HFFc6 (cell line): ENCODE measurements at places on chromosomes 3 and 15. TPM values are rescaled to one million over a fixed set of nuclear protein-coding genes. Genes with fewer than 3 reads are reported as not detected.

Gene GNAT1
- total RNA-seq: not detected in 3 replicates

Gene FAM98B
- 29.5 and 41.1 TPM in 2 replicates for total RNA-seq

Gene CELF6
- 0.12 TPM in 1 of 3 replicates, not detected in the others for total RNA-seq

Gene CLSTN2
- not detected in 3 replicates for total RNA-seq

Gene FEZF2
- not detected in 3 replicates for total RNA-seq

Gene CLDN18
- total RNA-seq: not detected in 3 replicates

Gene FAM107A
- total RNA-seq: not detected in 3 replicates

Gene CLDN11
- 3.9 and 65.0 TPM in 2 replicates for total RNA-seq

Gene BSN
- 0.05 to 0.10 TPM (median 0.06 TPM) in 3 replicates for total RNA-seq

Gene TPRA1
- total RNA-seq: 41.8 to 43.5 TPM (median 42.6 TPM) in 3 replicates

Gene MITF
- 27.2 to 38.0 TPM (median 29.7 TPM) in 3 replicates for total RNA-seq

Gene PLA2G4E
- total RNA-seq: not detected in 3 replicates

Gene WDR76
- 8.8 to 19.0 TPM (median 15.7 TPM) in 3 replicates for total RNA-seq

Gene CHRNA7
- total RNA-seq: not detected in 3 replicates

Gene PLCB2
- 0.43 to 0.60 TPM (median 0.46 TPM) in 3 replicates for total RNA-seq

Gene CCR9
- total RNA-seq: not detected in 3 replicates

Gene CEMIP
- total RNA-seq: 4.8 to 52.0 TPM (median 17.0 TPM) in 3 replicates

Gene ARNT2
- 4.4 and 15.8 TPM in 2 replicates for total RNA-seq

Gene TICRR
- 3.4 to 5.9 TPM (median 5.1 TPM) in 3 replicates for total RNA-seq

Gene SLC24A5
- total RNA-seq: not detected in 3 replicates

Gene THBS1
- 8,679 to 9,409 TPM (median 8,961 TPM) in 3 replicates for total RNA-seq

Gene MYLK
- 294 to 419 TPM (median 310 TPM) in 3 replicates for total RNA-seq

Gene HHLA2
- not detected in 3 replicates for total RNA-seq

Gene SLC9C1
- total RNA-seq: not detected in 3 replicates

Gene ATP8B4
- 0.20 to 0.86 TPM (median 0.75 TPM) in 3 replicates for total RNA-seq

Gene RETNLB
- total RNA-seq: not detected in 3 replicates

Gene C3orf20
- total RNA-seq: not detected in 3 replicates

Gene FOXL2
- total RNA-seq: 0.69 to 7.8 TPM (median 1.2 TPM) in 3 replicates

Gene CD276
- 114 to 129 TPM (median 120 TPM) in 3 replicates for total RNA-seq

Gene SEMA5B
- not detected in 2 replicates for total RNA-seq

Gene CA12
- 7.5 and 15.0 TPM in 2 replicates for total RNA-seq

Gene LRRN1
- total RNA-seq: not detected in 3 replicates

Gene UBE3A
- total RNA-seq: 79.4 to 84.1 TPM (median 82.6 TPM) in 3 replicates

Gene GUCA1C
- total RNA-seq: not detected in 3 replicates

Gene SERINC4
- 0.11 TPM in 1 of 3 replicates, not detected in the others for total RNA-seq

Gene GOLGA6L7
- not detected in 3 replicates for total RNA-seq

Gene KNL1
- total RNA-seq: 10.3 to 26.8 TPM (median 17.7 TPM) in 3 replicates

Gene SLC41A3
- 41.6 to 60.0 TPM (median 58.0 TPM) in 3 replicates for total RNA-seq

Gene CYP1A2
- not detected in 3 replicates for total RNA-seq

Gene EEF1AKMT4
- 3.8 to 5.4 TPM (median 4.8 TPM) in 3 replicates for total RNA-seq

Gene RHOV
- total RNA-seq: 0.27 to 0.31 TPM in 2 of 3 replicates, not detected in the other

Gene GPR176
- 151 to 169 TPM (median 166 TPM) in 3 replicates for total RNA-seq
